ENCODE measurements at places on chromosomes 12 and 14.

GRCh38 chr14:54487771-54488170 lies 1.0 kb downstream of the GMFB start:
- no peak for DNase-seq

GRCh38 chr14:55921511-55921910 lies 196.7 kb upstream of the PELI2 start:
- no peak for DNase-seq

- DNase-seq = no peak
Measured at GRCh38 chr14:95485222-95485819, 31.1 kb downstream of the SYNE3 start.

- no peak for DNase-seq
Measured at GRCh38 chr14:70257526-70257925, 68.8 kb upstream of the SLC8A3 start.

DNA sequence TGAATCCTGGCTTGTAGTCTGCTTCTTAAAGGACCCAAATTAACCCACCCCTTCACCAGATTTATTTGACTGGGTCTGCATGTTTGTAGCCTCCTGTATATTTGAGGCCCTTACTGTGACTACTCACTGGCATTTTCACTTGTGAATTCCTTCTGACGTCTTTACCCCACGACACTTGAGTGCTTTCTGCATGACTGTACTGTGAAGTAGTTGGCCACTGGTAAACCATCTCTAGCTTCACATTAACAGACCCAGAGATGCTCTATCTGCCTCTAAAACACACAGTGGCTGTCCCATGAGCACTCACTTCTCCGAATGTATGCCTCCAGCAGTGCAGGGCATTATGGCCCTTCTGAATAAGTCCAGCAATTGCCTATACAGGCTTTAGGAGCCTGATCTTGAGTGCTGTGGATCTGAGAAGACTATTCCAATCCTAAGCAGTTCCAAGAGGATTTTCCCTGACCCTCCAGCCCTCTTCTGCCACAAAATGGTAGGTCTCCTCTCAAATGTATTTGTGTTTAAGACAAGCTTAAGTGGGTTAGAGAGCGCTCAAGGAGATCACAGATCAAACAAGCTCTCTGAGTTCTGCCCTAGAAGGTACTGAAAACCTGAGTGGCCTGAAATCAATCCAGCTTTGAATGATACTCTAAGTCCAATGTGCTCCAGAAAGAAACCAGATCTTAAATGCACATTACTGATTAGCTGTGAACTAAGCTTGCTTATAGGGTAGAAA lies 534.7 kb downstream of the RPS29 start:
- DNase-seq = no peak

DNA sequence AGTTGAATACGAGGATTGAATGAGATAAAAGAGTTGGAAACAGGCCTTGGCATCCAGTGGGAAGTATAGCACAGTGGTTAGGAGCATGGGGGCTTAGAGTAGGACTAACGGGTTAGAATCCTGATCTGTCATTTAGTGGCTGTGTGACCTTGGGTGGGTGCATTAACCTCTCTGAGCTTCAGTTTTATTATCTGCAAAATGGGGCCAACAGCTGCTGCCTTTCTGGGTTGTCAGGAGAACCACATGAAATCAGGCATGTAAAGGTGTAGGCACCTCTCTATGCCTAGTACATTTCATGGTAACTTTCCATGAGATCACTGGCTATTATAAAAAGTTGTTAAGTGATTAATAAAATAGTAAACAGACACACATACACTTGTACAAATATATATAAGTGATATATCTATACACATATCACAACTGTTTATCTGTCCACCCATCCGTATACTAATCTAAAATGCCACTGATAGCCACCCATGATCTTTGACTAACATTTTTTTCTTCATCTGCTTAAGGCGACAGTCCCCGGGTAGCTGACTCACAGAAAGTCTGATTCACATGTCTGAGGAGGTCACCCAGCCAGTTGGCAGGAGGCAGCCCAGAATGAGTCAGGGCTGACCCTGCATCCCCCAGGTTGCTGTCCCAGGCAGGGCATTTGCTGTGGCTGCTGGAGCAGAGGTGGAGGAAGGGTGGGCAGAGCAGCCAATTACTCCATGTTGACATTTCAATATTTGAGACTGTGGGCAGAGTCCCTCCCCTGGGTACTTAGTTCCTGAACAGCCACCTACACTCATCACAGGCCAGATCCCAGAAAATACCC lies 125.6 kb upstream of the NOS1 start:
- no peak for DNase-seq

GRCh38 chr14:42731480-42731879 lies 1124.8 kb downstream of the LRFN5 start:
- DNase-seq = no peak

DNA sequence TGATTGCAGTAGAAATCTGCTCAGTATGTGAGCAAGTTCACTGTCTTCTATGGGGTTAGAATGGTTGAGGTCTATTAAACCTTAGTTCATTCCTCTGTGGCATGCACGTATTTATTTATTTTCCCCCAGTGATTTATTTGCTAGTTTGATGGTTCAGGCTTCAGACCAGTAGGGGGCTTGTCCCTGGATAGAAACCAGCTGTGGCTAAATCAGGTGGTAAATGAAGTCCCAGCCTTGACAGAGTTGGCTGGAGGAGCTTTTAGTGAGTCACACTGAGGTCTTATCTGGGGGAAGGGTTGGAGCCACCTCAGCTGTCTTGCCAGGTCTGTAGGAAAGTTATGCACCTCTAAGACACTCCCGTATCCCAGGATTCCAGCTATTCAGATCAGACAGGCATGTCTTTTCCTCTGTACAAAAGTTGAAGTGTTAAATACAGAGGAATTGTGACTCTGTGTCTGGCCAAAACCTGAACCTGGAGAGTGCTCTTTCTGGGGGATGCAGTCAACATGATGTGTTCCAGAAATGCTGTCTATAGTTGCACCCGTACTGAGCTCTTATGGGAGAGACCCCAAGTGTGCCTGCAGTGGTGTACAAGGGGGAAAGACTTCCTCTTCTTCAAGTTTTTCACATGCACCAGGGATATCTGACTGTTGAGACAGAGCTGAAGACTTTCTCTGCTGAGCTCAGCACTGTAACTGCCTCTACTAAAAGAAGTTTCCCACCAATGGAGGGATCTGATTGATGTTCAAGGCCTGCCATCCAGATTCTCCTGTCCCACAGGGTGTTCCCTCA lies 1322.1 kb downstream of the TMEM121 start:
- DNase-seq = no peak

GRCh38 chr14:91112194-91112593 lies 1.7 kb upstream of the DGLUCY start:
- no peak for DNase-seq

DNA sequence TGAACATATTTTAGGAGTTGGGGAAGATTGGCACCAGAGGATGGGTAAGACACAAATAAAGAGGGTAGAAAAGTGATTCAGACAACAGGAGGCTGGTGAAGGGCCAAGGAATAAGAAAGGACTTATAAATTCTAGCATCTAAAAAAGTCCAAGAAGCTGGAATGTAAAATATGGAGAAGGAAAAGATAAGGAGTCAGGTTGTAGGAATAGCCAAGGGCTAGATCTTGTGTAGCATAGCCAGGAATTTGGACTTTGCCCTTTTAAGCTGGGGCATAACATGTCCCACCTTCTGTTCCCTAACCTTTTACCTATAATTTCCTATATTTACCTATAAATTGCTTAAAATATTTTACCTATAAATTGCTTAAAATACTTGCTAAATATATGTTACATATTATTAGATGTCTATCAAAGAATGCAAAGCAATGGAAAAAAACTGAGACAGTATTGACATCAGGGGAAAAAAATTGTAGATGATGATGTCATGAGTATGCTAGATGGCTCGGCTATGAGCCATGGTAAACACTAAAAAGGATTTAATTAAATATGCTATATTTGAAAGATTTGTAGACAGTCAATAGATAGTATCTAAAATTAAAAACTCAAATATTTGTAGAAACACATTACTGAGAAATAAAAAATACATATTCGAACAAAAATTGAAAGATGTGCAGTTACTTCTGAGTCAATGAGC lies 99.7 kb upstream of the PLEKHG7 start:
- no peak for DNase-seq

GRCh38 chr14:51554953-51555352 lies 96.8 kb upstream of the FRMD6 start:
- DNase-seq = no peak

- no peak for DNase-seq
Measured at GRCh38 chr14:61644175-61644574, 51.1 kb upstream of the HIF1A start.

GRCh38 chr12:121776190-121777098 lies 17.0 kb downstream of the RHOF start:
- peak; percentile 83 for DNase-seq

DNA sequence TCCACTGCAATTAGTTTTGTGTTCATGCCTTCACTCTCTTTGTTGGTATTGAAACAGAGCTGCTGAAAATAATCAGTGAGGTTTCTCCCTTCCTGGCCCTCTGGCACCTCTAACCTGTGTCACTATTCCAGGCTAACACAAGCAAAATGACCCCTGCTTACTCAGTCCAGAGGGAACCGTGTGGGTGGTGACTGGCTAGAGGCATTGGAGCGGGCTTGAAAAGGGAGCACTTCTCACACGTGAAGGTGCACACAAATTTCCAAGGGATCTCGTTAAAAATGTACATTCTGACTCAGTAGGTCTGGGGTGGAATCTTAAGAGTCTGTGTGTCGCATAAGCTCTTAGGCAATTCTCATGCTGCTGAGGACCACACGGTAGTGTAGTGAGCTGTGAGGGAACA lies 1.3 kb upstream of the SLC24A4 start:
- DNase-seq = no peak

- DNase-seq = no peak
Measured at GRCh38 chr14:58356268-58356667, 39.5 kb upstream of the TOMM20L start.

- no peak for DNase-seq
Measured at GRCh38 chr12:46723629-46724419, 102.0 kb downstream of the SLC38A4 start.

DNA sequence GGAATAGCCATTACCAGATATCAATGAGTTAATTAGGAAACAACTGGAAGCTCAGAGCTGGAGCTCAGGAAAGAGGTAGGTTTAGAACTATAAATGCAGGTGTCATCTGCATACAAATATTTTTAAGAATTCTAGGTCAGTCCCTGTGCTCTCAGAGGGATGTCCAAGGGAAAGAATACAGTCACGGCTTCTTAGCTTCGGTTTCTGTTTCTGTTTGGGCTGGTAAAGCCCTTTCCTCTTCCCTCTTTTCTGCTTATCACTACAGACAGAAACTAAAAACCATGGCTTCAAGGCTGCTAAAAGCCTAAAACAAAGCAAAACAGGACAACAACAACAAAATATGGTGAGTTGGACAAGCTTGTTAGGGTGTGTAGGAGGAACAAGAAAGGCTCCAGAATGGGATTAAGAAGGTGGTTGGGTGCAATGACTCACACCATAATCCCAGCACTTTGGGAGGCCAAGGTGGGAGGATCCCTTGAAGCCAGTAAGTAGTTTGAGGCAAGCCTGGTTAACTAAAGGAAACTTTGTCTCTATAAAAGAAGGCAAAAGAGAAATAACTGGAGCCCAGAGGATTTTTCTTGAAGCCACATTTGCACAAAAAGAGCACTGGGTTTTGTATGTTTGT lies 113.0 kb downstream of the SEC23A start:
- no peak for DNase-seq

DNA sequence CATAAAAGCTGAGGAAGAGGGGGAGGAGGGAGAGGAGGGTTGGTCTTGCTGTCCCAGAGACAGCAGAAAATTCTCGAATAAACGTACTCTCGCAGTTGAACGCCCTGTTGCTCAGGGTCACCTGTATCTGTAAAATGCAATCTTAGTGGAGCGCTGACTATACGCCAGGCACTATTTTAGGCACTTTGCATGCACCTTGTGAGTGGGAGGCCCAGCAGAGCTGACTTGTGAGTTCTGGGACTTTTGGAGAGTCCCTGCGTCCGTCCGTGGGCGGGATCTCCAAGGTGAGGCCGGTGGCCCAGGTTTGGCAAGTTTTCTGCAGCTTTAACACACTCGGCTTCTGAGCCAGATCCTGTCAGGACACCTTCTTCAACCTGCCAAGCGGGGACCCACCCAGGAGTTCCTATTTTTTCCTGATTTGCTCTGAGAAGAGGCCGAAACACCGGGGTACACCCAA lies 32.5 kb upstream of the PLEKHG6 start:
- DNase-seq = peak; percentile 50

GRCh38 chr12:41956353-41956752 lies 188.3 kb downstream of the GXYLT1 start:
- no peak for DNase-seq

GRCh38 chr14:96626121-96626768 lies 124.1 kb downstream of the PAPOLA start:
- no peak for DNase-seq

DNA sequence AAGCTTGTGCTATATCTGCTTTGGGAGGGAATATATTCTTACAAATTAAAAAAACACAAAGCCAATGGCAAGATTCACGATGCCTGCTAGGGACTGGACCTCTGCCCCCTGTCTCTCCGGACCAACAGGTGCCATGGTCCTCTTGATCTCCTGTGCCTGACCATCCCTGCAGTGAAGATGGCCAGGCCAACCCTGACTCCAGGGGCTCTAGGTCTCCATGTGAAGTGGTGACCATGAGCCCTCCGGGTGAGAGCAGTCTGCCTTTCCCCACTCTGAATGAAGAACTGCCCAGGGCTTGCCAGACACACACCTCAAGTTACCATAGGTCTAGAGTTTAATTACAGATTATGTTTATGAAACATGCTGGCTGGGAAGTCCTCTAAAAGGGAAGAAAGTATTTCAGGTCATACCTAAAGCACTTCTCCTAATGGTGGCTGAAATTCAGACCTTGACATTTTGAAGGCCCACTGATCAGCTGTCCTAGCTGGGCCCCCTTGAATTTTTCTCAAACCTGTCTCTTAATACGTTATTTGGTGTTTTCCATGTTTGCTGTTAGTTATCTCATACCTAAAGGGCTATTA lies 1.4 kb downstream of the ARHGDIB start:
- DNase-seq = no peak

DNA sequence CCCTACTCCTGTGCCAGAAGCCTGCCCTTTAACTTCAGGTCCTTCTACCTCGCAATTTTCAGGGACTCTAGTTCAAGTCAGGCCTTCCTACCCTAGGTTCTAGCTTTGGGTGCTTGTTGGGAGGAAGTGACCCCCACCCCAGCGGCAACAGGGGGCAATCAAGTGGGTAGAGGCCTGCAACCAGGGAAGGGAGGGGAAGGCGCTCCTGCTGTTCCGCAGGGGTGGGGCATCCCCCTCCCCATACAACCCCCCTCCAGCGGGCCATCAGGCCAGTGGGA lies 204 bp upstream of the PRPH start:
- DNase-seq = no peak

Measured in stimulated activated CD4-positive, alpha-beta T cell treated with anti-CD3 and anti-CD28 coated beads, Interleukin-4, amount 100 ng/mL, for 4 hours (primary cell).